ENCODE measurements at places on chromosomes 1 and 21. TPM values are rescaled to one million over a fixed set of nuclear protein-coding genes. Genes with fewer than 3 reads are reported as not detected.

GRCh38 chr1:55869065-55869464 lies 653.9 kb upstream of the USP24 start:
- DNase-seq, result no peak

GRCh38 chr1:94479682-94480081 lies 61.5 kb downstream of the ABCD3 start:
- no peak for DNase-seq

GRCh38 chr1:41414296-41414695 lies 53.1 kb downstream of the FOXO6 start:
- no peak for DNase-seq

DNA sequence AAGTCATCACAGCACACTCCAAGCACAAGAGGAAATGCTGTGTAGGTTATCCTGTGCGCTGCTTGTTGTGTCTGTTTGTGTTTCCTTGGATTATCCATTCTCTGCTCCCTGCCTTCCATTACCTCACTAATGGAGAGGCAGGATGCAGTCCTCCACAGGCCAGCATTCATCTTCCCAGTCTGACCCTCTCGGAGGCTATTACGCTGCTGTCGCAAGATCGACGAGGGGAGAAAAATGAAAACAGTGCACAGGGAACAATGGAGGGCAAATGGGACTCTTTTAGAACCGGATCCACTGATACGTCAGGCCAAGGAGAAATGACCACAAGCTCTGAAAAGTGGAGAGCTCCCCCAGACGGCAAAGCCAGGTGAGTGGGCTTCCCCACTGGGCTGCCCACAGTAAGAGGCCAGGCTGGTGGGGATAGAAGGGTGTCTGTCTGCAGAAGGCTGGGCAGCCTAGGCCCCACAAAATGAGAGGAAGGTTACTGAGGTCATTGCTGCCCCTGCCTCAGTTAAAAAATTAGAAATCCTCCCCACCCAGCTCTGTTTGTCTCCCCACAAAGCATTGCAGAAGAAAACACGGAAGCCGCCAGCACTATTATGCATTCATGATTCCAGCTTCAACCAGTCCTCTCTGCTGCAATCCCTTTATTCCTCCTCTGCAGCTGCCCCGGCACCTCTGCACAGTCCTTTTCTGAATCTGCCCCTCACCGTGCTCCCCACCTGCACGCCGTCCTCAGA lies 21.7 kb downstream of the LRRN2 start:
- no peak for DNase-seq

DNA sequence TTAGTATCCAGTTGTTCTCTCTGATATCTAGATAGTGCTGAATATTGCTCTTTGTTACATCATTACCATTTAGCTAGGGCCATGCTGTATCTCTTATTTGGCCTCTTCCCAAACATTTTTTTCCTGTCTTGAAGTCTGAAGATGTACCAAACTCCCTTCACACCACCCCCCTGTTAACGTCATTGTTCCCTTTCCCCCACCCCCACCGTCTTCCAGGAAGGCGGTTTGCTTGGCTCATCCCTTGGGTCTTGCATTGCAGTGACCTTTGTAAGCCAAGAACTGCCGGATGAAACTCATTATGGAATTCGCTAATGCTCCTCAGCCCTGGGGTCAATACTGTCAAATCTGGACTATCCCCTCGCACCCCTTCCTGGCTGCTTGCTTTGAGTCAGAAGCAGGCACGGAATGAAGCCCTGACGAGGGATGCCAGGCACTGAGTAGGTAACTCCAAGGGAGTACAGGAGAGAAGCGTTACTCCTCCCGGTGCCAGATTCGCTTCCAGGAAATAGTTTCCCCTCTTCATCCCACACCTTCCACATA lies 283.1 kb downstream of the TM2D1 start:
- DNase-seq, result no peak

GRCh38 chr1:4689271-4689935 lies 35.0 kb downstream of the AJAP1 start:
- no peak for DNase-seq

GRCh38 chr21:34635307-34635706 lies 20.4 kb upstream of the RCAN1 start:
- no peak for DNase-seq

DNA sequence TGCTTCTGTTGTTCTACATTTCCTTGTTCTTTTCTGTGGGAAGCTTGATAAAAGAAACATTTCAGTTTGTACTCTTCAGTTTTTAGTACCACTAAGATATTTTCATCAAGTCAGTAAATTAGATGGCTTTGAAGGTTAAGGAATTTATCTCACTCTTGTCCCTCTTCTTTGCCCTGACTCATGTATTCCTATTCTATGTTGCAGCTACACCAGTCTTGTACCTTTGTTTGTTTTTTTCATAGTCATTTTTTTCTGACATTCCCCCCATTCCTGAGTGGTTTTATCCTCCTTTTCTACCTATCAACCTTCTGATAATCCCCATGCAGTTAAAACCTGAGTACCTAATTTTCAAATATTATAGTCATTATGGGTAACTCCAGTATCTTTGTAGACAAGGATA lies 65.4 kb downstream of the MAST2 start:
- DNase-seq, result no peak

DNA sequence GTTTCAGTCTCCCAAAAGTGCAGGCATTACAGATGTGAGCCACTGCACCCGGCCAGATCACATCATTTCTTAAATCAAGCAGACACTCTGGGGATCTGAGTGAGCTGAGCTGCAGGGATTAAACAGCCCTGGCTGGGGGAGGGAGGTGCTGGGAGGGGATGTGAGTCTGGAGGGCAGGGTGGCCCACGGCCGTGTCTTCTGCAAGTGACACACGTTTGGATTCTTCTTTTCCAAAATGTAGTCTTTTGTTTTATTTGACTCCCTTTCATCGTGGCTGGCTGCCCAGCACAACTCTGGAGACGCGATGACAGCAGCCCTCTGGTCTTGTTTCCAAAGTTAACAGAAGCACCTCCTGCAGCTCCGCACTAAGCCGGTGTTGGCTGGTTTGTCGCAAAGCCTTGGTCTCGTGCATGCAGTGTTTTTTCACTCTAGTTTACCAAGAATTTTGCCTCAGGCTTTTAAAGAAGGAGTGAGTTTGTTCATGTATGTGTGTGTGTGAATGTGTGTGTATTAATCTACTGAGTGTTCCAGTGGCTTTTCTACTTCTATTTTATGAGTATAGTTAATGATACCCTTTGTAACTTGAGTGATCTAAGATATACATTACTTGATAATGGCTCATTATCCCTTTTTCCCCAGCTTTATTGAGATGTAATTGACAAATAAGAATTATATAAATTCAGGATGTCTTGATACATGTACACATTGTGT lies 2.8 kb upstream of the KRTAP10-5 start:
- DNase-seq, result no peak

GRCh38 chr1:56773341-56774066 lies 45.7 kb downstream of the FYB2 start:
- DNase-seq, result no peak

DNA sequence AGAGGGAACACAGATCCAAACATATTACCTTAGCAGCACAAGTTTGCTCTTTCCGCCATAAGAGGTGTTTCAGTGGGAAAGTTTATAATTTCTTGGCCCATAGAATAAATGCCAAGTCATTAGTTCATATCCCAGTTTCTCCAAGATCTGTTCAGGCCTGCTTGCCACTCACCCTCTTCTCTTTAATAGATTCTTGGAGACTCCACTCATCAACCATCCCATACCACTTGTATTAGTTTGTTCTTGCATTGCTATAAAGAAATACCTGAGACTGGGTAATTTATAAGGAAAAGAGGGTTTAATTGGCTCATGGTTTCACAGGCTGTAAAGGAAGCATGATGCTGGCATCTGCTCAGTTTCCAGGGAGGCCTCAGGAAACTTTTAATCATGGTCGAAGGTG lies 34.8 kb upstream of the MYSM1 start:
- DNase-seq, result no peak

- no peak for DNase-seq
Observed at GRCh38 chr21:35475762-35476161, 426.7 kb upstream of the RUNX1 start.

DNA sequence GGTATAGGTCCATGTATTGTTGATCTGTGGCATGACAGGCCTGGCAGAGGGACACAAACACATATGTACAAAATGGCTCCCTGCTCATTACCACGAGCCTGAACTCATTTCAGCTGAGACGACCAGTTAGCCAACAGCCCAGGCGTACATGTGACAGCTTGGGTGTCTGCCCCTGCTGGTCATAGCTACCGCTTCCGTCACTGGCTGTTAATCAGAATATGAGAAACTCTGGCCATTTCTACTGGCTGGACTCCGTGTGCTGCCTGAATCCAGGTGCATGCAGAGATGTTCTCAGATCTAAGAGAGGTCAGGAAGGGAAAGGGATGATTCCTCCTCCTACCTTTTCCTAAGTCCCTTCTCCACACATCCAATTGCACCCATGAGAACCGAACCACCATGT lies 144.5 kb downstream of the PBX1 start:
- no peak for DNase-seq

DNA sequence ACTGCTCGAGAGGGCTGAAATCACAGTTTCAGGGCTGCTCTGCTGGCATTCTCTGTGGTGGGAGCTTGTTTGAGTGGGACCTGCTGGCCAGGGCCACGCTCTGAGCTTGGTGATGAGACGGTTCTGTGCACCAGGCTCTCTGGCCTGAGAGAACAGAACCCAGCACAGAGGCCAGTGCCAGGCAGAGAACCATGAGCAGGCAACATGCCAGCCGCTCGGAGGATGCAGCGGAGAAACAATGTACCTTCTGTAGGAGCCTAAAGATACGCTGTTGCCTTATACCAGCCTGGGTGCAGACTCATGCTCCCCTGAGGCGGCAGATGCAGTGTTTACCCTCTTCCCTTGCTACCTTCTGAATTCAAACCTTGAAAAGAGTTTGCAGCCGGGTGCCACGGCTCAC lies 10.0 kb downstream of the C2CD2 start:
- DNase-seq, result no peak

- DNase-seq, result peak; percentile 70
Observed at GRCh38 chr1:21931171-21932093, 5.7 kb downstream of the HSPG2 start.

GRCh38 chr1:55329091-55329490 lies 113.9 kb upstream of the USP24 start:
- no peak for DNase-seq

- no peak for DNase-seq
Observed at GRCh38 chr1:190667914-190668313, 190.2 kb upstream of the BRINP3 start.

GRCh38 chr1:16980473-16981268 lies at the start of gene MFAP2:
Gene MFAP2, minus strand, starts transcription at chr1:16980620. Its CDS starts 2,347 bp downstream, at chr1:16978273.
- DNase-seq, result no peak

- DNase-seq, result no peak
Observed at GRCh38 chr1:9881838-9882249, 28.2 kb downstream of the CTNNBIP1 start.

GRCh38 chr1:230441183-230442029 lies 15.3 kb upstream of the PGBD5 start:
- DNase-seq, result no peak

GRCh38 chr21:44681152-44681551 lies 811 bp downstream of the KRTAP12-1 start:
- no peak for DNase-seq

GRCh38 chr1:159492575-159493323 lies 43.1 kb downstream of the OR10J5 start:
- no peak for DNase-seq

GRCh38 chr1:63593886-63594605 lies 835 bp downstream of the PGM1 start:
- no peak for DNase-seq

GRCh38 chr1:79716447-79716846 lies 709.9 kb upstream of the ADGRL4 start:
- peak; percentile 29 for DNase-seq

DNA sequence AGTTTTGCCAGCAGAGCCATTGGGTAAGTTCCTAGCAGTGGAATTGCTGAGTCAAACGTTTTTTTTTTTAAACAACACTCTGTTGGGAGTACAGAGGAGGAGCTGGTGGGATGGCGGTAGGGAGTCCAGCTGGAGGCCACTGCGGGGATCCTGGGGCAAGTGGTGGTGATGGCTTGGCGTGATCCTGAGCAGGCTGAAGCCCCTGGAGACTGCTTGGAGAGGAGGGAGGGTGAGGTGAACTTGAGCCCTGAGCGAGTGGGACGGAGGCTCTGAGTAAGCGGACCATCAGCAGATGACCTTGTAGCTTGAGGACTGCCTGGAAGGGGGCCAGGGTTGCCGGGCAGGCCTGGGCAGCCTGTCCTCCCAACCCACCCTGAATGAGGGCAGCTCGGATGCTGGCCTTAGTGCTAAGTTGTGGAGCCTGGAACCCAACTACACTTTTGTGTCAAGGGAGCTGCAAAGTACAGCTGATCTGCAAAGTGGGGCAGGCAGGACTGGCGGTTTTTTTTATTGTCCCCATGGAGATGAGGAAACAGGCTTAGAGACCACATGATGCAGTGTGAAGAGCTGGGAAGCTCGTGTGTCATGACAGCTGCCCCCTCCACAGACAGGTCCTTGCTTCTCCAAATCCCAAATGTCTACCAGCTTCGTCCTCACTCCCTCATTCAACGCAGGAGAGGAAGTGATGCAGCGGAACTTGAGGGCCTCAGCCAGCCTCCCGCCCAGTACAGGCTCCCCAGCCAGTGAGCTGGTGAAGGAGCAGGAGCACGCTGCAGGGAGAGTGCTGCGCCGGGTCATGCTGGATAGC lies 20.2 kb downstream of the MRPL37 start:
- no peak for DNase-seq

DNA sequence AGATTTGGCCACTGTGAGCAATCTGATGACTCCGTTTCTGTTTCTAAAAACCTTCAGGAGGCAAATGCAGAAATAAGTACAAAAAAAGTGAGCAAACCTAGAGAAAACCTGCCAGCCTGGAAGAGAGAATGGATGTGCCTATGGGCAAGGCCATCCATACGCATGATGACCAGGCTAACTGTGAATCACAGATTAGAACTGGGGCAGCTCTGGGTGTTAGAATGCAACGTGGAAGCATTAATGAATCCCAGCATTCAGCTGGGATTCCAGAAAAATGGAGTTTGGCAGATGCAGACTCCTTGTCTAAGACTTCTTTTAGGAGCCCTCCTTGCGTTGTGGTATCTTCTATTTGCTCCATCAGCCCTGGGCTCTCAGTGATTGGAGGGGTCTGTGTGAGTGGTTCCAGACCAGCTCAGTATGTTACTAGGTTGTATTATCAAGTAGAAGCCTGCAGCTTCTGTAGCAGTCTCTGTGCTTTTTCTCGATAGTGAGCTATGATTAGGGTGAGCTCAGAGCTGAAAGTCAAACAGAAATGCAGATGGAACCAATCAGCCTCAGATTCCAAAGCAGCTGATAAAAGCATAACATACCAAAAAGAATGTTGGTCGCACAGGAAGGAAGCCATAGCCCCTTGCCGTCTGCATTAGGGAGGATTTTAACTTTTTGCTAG lies 154.0 kb downstream of the PSMG1 start:
- peak; percentile 71 for DNase-seq

Gene GUCA2A
- polyA plus RNA-seq, result not detected

Gene PIGR
- polyA plus RNA-seq, result not detected

Gene MRPS6
- 35.8 TPM for polyA plus RNA-seq

Gene NBPF6
- not detected for polyA plus RNA-seq

Gene HOOK1
- not detected for polyA plus RNA-seq

Gene GJA5
- polyA plus RNA-seq, result not detected

Gene TLR5
- 0.11 TPM for polyA plus RNA-seq

Gene CRP
- polyA plus RNA-seq, result not detected

Gene ERRFI1
- 102 TPM for polyA plus RNA-seq

Gene GJA8
- not detected for polyA plus RNA-seq
